ENCODE measurements at places on chromosomes 1 and 21. TPM values are rescaled to one million over a fixed set of nuclear protein-coding genes. Genes with fewer than 3 reads are reported as not detected.

The CRP gene
- not detected for polyA plus RNA-seq

The CSMD2 gene
- polyA plus RNA-seq, result 5.1 TPM

The OR2L2 gene
- polyA plus RNA-seq, result not detected

The EIF4G3 gene
- 24.0 TPM for polyA plus RNA-seq

The GIPC2 gene
- polyA plus RNA-seq, result 0.68 TPM

The FCGR1A gene
- not detected for polyA plus RNA-seq

The GPR25 gene
- polyA plus RNA-seq, result not detected

The BCAN gene
- polyA plus RNA-seq, result not detected

The PLCH2 gene
- not detected for polyA plus RNA-seq

The KCNE2 gene
- 0.23 TPM for polyA plus RNA-seq

The BEND5 gene
- not detected for polyA plus RNA-seq

The DDX20 gene
- 9.4 TPM for polyA plus RNA-seq

The FCRL2 gene
- polyA plus RNA-seq, result not detected

The CENPF gene
- polyA plus RNA-seq, result 29.1 TPM

The DMBX1 gene
- not detected for polyA plus RNA-seq

The ACOT11 gene
- 3.4 TPM for polyA plus RNA-seq

The TNFRSF9 gene
- not detected for polyA plus RNA-seq

The C4BPA gene
- not detected for polyA plus RNA-seq

The CCDC27 gene
- polyA plus RNA-seq, result not detected

The SIM2 gene
- polyA plus RNA-seq, result 0.14 TPM

The ATP6V1G3 gene
- 2.9 TPM for polyA plus RNA-seq

The SPATA17 gene
- polyA plus RNA-seq, result 1.3 TPM

The OR2T2 gene
- not detected for polyA plus RNA-seq

The ZNF672 gene
- 11.6 TPM for polyA plus RNA-seq

The SOX13 gene
- 3.0 TPM for polyA plus RNA-seq

The MX1 gene
- 1.6 TPM for polyA plus RNA-seq

The LCE2B gene
- not detected for polyA plus RNA-seq

The GFI1 gene
- polyA plus RNA-seq, result not detected

The SPATA46 gene
- not detected for polyA plus RNA-seq
